ENCODE measurements at places on chromosomes 6 and 20.

GRCh38 chr20:63008541-63009044 is 1.8 kb upstream of the BHLHE23 start:
- no peak for DNase-seq

- no peak for DNase-seq
These were observed 17.8 kb upstream of the ZNF217 start for GRCh38 chr20:53611449-53611894.

DNA sequence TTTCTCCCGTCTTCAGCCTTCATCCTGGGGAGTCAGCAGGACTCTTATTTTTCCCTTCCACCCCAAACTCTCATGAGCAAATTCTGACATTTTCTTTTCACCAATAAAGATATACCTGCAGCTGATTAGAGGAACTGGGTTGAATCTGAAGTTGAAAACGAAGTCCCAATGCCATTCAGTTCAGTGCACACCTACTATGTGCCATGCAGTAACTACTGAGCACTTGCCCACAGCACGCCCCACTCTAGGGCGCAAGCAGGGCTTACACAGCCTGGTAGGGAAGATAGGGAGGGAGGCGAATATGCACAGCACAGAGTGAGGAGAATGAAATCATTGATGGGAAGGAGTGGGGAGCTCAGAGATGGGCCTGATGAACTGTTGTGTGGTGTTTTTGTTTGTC is 401.6 kb downstream of the CDC5L start:
- DNase-seq: no peak

DNA sequence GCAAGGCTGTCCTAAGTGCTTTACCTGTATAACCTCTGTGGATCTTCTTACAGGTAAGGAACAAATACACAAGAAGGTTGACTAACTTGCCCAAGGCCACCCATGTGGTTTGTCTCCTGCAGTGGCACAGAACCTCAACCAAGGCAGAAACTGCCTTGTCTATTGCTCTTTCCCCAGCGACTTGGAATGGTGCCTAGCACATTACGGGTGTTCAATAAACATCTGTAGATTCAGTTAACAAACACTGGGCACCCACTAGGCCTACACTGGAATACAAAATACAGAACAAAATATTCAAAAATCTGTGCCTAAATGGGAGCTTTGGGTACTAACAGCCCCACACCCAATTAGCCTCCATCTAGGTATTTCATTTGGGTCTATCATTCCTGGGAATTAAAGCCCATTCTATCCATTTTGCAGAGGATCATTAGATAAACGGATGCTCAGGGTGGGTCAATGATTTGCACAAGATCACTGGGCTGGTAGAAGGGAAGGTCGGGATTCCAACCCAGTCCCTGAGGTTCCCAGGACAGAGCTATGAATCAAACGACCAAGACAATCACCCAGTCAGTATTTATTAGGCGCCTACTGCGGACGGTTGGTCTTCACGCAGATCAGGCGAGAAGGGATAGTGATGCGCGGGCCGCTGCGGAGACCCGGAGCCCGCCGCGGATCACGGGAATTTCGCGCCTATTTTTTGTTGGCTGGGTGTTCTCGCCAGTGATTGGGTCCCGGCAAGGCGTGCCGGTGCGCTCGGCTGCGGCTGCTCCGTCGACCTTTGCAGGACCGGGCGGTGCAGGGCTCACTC is at the start of gene STK35:
Gene STK35 (plus strand): TSS at position 771 of the 808 bp plus-strand sequence. CDS start 55 bp downstream, outside the sequence.
- peak; percentile 82 for DNase-seq

DNA sequence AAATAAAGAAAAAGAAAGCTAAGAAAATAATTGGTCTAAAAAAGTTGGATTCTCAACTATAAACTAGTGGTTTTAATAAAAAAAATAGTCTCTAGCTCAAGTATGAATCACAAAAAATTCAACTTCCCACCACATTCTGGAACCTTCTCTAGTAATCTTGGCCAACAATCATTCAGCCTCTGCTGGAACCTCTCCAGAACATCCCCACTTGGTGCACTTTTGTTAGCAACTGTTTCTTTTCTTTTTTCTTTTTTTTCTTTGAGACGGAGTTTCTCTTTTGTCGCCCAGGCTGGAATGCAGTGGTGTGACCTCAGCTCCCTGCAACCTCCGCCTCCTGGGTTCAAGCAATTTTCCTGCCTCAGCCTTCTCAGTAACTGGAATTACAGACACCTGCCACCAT is 35.7 kb downstream of the TXLNB start:
- DNase-seq: no peak

- no peak for DNase-seq
These were observed 547 bp downstream of the SAMD5 start for GRCh38 chr6:147508866-147509608.

DNA sequence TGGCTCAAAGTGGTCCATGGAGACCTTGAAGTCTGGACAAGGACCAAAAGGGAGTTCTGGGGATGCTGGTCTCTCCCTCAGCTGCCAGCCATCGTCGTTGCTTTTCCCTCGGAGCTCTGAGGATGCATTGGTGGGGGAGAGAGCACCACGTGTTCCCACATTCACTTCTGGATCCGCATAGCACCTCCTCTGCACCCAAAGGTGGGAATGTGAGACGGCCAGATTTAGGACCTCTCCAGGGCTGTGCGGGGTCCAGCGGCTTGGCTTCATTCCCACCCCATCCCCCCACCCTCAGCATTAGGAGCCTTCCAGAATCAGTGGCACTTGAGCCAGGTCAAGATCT is 1.1 kb downstream of the EPB41L1 start:
- DNase-seq: no peak

- DNase-seq: no peak
These were observed 152.0 kb downstream of the BMP7 start for GRCh38 chr20:57114290-57115005.

DNA sequence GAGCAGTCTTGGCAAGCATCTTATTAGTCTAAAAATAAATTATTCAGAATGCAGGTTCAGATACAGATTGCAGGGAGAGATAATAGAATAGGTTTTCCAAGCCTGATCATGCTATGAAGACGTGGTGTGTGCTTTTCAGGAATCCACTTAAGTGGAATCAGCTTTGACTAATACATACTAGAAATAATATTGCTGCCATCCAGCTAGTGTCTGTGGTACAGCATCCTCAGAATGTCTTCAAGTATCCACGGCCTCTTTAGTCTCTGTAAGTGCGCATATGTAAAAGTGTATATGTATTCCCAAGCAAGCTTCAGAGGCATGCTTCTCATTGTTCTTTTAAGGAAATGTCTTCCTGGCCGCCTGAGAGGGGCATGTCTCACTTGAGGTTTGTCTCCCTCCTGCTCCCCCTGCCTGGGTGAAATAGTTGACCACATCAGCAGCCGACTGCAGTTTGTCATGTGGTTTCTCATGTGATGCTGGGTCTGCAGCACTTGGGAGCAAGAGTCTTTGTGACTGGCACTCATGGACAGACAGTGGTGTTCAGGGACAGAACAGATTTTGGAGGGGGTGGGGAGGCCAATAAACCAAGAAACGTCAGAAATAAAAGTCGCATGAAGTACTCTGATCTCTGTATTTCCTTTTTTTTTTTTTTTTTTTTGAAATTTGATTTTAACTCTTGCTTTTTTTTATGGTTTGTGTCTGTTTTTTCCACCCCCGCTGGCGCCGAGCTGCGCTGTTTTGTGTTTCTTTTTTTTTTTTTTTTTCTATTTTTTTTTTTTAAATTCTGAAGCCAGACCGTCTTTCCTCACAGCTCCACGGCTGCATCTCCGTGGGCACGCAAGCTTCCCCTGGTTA is 150.8 kb downstream of the PRL start:
- DNase-seq: no peak

GRCh38 chr20:43477193-43477592 is 19.5 kb downstream of the SRSF6 start:
- DNase-seq: no peak

DNA sequence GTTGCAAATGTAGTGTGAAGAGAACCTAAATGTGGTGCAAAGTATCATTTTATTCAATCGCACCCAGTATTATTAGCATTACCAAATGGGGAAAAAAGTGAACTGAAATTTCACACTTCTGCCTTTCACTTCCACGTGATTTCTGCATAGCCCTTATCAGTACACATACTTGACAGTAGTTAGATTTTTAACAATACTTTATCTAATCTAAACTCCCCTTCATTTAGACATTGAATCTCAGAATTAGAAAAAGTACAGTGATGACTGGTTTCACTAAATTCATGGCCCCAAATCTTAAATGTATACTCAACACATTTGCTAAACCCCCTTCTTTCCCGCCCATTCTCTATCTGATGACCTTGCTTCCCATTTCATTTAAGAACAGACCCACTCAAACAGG is 14.3 kb downstream of the STX7 start:
- DNase-seq: no peak

- DNase-seq: no peak
These were observed 46.2 kb downstream of the LRRN4 start for GRCh38 chr20:6007529-6008103.

DNA sequence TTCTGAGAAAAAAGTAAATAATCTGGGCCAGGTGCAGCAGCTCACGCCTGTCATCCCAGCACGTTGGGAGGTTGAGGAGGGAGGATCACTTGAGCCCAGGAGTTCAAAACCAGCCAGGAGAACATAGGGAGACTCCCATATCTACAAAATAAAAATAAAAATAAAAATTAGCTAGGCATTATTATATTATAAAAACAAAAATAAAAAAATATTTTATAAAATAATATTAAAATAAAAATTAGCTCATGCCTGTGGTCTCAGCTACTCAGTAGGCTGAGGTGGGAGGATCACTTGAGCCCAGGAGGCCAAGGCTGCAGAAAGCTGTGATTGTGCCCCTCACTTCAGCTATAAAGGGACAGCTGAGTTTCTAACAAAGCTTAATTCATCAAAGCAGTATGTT is 362.9 kb downstream of the SMOC2 start:
- no peak for DNase-seq

- DNase-seq: no peak
These were observed 127.0 kb downstream of the CEBPB start for GRCh38 chr20:50317609-50318008.

- no peak for DNase-seq
These were observed 22.8 kb upstream of the SLC23A2 start for GRCh38 chr20:5024103-5024502.
